Progenitor cell of endocrine pancreas (in vitro differentiated cells): ENCODE measurements at places on chromosomes 16 and 17.

- no peak for DNase-seq
- H3K27me3 ChIP-seq = peaks cover 1% of the 10 kb centered on the region
- H3K4me1 ChIP-seq = no peaks in the 10 kb centered on the region
- H3K36me3 ChIP-seq = peaks cover 6% of the 10 kb centered on the region
- no peak overlapping the region for H3K4me3 ChIP-seq
- no peak overlapping the region for H3K27ac ChIP-seq
These were observed 30.6 kb downstream of the PIPOX start for GRCh38 chr17:29073520-29073919.

- H3K27ac ChIP-seq = no peak overlapping the region
- H3K4me1 ChIP-seq = peaks cover 12% of the 10 kb centered on the region
- H3K27me3 ChIP-seq = no peaks in the 10 kb centered on the region
- H3K4me3 ChIP-seq = no peak overlapping the region
- H3K36me3 ChIP-seq = peaks cover 3% of the 10 kb centered on the region
- DNase-seq = no peak
These were observed 6.7 kb downstream of the SDR42E1 start for GRCh38 chr16:82004601-82005000.

GRCh38 chr17:18035704-18036103, 3.3 kb downstream of the ATPAF2 start:
- peaks cover 33% of the 10 kb centered on the region for H3K4me1 ChIP-seq
- no peak for DNase-seq
- H3K36me3 ChIP-seq = no peaks in the 10 kb centered on the region

- H3K4me3 ChIP-seq = no peak overlapping the region
- no peaks in the 10 kb centered on the region for H3K36me3 ChIP-seq
- DNase-seq = no peak
- H3K27me3 ChIP-seq = no peaks in the 10 kb centered on the region
- no peak overlapping the region for H3K27ac ChIP-seq
These were observed 467.8 kb downstream of the MAF start for GRCh38 chr16:79132701-79133100.

- no peak overlapping the region for H3K4me3 ChIP-seq
- peaks cover 31% of the 10 kb centered on the region for H3K27me3 ChIP-seq
- no peak for DNase-seq
- H3K36me3 ChIP-seq = no peaks in the 10 kb centered on the region
These were observed 34.6 kb downstream of the DCAKD start for GRCh38 chr17:45016823-45017222.

GRCh38 chr17:72416905-72417304, 296.1 kb downstream of the SOX9 start:
- H3K4me1 ChIP-seq = peaks cover 16% of the 10 kb centered on the region

DNA sequence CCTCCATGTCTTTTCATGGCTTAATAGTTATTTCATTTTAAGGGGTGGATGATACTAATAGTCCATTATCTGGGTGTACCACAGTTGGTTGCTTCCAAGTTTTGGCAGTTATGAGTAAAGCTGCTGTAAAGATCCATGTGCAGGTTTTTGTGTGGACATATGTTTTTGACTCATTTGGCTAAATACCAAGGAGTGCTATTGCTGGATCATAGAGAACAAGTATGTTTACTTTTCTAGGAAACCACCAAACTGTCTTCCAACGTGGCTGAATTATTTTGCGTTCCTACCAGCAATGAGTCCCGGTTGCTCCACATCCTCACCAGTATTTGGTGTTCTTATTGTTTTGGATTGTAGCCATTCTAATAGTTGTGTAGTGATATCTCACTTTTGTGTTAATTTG, 181.9 kb downstream of the SPECC1 start:
- no peak overlapping the region for H3K27ac ChIP-seq
- no peak for DNase-seq
- H3K4me1 ChIP-seq = peaks cover 23% of the 10 kb centered on the region
- no peak overlapping the region for H3K4me3 ChIP-seq

DNA sequence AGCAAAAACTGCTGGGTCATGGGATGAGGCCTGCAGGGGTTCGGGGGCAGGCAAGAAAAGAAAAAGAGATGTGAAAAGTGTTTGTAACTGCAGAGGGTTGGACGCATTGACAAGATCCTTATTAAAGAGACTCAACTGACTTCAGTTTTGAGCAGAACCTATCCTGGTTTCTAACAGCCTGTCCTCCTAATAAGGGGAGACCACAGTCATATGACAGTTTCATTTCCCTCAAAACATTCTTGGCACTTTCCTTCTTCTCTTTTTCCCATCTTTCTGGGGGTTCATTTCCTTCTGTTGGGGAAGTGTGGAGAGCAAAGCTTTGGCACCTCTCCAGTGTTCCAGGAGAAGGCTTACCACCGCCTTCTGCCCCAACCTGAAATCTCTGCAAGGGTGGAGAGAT, 118.5 kb downstream of the MAF start:
- H3K4me3 ChIP-seq = no peak overlapping the region
- DNase-seq = no peak
- peaks cover 16% of the 10 kb centered on the region for H3K27me3 ChIP-seq
- no peak overlapping the region for H3K27ac ChIP-seq
- no peaks in the 10 kb centered on the region for H3K36me3 ChIP-seq

GRCh38 chr16:55292491-55292890, 31.5 kb upstream of the IRX6 start:
- H3K4me1 ChIP-seq = peaks cover 8% of the 10 kb centered on the region
- H3K27ac ChIP-seq = no peak overlapping the region
- no peak for DNase-seq
- peaks cover 1% of the 10 kb centered on the region for H3K36me3 ChIP-seq

DNA sequence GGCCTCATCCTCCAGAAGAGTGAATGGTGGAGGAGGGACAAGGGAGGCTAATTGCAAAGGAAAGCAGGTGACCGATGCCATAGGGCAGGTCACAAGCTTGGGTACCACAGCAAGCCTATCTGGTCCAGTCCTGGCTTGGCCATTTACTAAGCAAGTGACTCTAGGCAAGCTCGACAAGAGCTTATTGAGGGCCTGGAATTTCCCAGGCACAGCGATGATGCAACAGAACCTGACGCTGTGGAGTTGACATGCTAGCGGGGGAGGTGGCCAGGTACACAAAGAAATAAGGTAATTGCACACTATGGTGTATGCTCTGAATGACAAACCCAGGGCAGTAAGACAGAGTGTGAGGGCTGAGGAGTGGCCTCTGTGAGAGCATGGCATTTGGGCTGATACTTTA, 98.5 kb downstream of the PGS1 start:
- H3K36me3 ChIP-seq = no peaks in the 10 kb centered on the region
- no peak overlapping the region for H3K4me3 ChIP-seq
- no peak for DNase-seq
- H3K27ac ChIP-seq = no peak overlapping the region

GRCh38 chr17:53133876-53134275, 688.9 kb upstream of the KIF2B start:
- H3K4me3 ChIP-seq = no peak overlapping the region
- no peak for DNase-seq
- peaks cover 21% of the 10 kb centered on the region for H3K4me1 ChIP-seq
- no peaks in the 10 kb centered on the region for H3K27me3 ChIP-seq
- H3K27ac ChIP-seq = no peak overlapping the region

DNA sequence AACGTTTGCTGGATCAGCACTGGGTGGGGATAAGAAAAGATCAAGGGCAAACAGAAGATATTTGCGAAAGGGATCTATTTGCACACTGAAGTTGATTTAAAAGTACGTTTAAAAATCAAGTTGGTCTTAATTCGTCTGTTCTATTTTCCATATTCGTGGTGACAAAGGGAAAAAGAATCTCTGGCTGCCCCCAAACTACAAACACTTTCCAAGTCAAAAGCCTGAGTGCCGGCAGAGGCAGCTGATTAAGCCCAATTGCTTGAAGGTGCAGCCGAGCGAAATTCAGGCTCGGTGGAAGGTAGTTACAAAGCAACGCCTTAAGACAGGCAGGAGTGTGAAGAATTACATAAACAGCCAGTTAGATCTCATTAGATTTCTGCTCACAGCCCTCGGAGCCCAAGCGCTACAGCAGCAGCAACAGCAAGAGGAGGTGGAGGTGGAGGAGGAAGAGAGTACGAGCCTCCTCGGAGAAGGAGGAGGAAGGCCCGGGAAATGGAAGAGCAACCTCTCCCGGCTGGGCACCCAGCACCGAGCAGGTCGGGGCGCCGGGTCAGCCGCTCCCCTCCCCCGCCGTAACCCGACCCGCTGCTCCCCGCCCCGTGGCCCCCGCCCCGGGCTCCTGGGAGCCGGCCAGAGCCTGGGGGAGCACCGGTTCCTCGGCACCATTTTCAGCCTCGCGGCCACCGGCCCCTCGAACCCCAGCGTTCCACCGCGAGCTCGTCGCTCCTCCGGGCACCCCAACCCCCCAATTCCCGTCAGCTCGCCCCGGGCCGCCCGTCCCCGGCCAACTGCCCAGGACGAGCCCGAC, 890 bp downstream of the TOB1 start:
- H3K27ac ChIP-seq = peak overlapping the region; percentile 99

DNA sequence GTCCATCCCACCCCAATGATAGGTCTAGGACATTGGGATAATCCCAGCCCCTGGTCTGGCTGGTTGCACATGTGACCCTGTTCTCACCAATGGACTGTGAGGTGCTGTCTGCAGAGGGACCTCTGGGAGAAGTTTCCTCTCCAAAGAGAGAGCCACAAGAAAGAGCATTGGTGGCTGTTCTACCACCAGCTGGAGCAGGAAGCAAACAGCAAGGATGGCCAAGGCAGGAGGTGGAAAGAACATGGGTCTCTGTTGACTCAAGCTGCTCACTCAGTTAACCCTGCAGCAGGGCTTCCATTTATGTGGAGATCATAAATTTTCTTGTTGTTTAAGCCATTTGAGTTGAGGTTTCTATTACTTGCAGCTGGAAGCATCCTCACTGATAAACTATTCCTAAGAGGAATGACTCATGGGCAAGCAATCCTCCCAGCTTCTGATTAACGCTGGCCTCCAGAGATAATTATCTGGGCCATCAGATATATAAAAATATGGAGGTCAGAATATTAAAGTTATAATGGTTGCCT, 52.6 kb downstream of the CYB5B start:
- H3K27ac ChIP-seq = peak overlapping the region; percentile 34
- H3K27me3 ChIP-seq = no peaks in the 10 kb centered on the region
- H3K4me1 ChIP-seq = peaks cover 7% of the 10 kb centered on the region
- H3K36me3 ChIP-seq = no peaks in the 10 kb centered on the region
- H3K4me3 ChIP-seq = no peak overlapping the region
- no peak for DNase-seq

DNA sequence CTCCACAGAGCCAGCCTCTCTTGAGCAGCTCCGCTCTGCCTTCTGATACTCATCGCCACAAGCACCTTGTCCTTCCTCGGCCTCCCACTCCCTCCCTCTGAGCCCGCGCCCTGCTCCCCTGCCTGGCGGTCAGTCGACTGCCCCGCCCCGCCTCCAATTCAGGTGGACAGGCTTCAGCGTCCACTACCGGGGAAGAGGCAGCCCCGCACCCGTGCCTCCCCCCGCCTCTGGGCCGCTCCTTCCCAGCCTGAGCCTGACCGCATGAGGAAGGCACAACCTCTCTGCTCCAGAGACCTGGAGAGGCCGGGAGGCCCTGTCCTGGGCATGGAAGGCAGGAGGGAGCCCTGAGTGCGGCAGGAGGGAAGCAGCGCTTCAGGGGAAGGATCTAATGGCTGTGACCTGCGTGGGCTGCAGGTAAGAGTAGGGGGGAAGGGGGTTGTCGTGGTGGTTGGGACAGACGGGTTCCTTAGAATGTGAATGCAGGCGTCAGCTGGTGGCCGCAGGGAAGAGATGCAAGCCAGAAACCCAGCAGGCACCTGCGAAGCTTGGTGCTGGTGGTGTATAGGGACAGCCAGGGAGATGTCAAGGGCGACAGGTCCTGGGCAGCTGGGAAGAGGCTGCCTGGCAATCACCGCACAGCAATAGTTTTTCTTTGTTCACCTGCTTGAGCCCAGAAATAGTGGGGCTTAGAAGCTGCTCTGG, 3.0 kb upstream of the SLC6A4 start:
- H3K4me3 ChIP-seq = peak overlapping the region; percentile 35
- no peaks in the 10 kb centered on the region for H3K36me3 ChIP-seq
- no peak overlapping the region for H3K27ac ChIP-seq
- H3K27me3 ChIP-seq = peaks cover 50% of the 10 kb centered on the region

- no peaks in the 10 kb centered on the region for H3K27me3 ChIP-seq
- peak; percentile 63 for DNase-seq
- H3K36me3 ChIP-seq = peaks cover 12% of the 10 kb centered on the region
- peaks cover 3% of the 10 kb centered on the region for H3K4me1 ChIP-seq
These were observed 5.2 kb downstream of the CISD3 start for GRCh38 chr17:38735161-38735997.

GRCh38 chr16:4500272-4500671, 24.1 kb downstream of the HMOX2 start:
- no peak for DNase-seq
- H3K36me3 ChIP-seq = no peaks in the 10 kb centered on the region
- H3K27ac ChIP-seq = peak overlapping the region; percentile 94
- H3K4me1 ChIP-seq = peaks cover 23% of the 10 kb centered on the region
- no peaks in the 10 kb centered on the region for H3K27me3 ChIP-seq

GRCh38 chr16:75506107-75506506, 10.9 kb upstream of the CHST6 start:
- peaks cover 3% of the 10 kb centered on the region for H3K4me1 ChIP-seq
- no peak overlapping the region for H3K4me3 ChIP-seq
- H3K36me3 ChIP-seq = no peaks in the 10 kb centered on the region
- DNase-seq = no peak

GRCh38 chr17:30239089-30239462, 3.6 kb upstream of the SLC6A4 start:
- no peak for DNase-seq
- H3K4me3 ChIP-seq = no peak overlapping the region
- H3K27me3 ChIP-seq = peaks cover 45% of the 10 kb centered on the region
- H3K4me1 ChIP-seq = peaks cover 15% of the 10 kb centered on the region
- no peaks in the 10 kb centered on the region for H3K36me3 ChIP-seq
- H3K27ac ChIP-seq = no peak overlapping the region

DNA sequence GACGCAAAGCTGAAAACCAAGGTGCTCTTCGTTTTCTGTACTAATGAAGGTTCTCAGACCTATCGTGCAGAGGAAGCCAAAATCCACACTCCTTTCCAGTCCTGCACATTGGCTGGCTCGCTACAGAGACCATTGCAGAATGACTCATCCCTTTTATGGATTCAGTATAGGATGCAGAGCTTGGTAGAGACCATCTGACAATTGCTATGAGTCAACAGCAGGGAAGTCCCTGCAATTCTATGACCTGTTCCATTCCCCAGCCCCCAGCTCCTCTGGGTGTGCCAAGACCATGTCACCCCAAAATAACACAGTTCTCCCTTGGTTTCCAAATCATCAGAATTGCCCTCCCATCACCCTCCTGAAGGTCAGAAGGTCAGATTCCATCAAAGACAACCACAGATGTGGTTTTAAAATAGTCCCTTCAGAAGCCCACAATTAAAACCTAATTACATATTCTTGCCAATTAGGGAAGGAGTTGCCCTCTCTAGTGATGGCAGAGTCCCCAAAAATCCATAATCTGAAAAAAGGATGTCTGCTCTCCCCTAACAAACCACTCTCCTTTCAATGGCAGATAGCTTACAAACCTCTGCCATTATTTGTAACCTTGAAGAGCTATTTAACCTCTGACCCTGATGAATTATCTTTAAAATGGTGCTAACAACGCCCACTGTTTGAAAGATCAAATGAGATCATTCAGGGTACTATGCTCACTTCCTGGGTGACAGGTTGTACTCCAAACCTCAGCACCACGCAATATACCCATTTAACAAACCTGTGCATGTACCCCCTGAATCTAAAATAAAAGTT, 108.2 kb upstream of the RBBP6 start:
- no peaks in the 10 kb centered on the region for H3K4me1 ChIP-seq
- peaks cover 5% of the 10 kb centered on the region for H3K27me3 ChIP-seq
- DNase-seq = no peak
- no peaks in the 10 kb centered on the region for H3K36me3 ChIP-seq

GRCh38 chr17:77458202-77459017, 317.6 kb downstream of the SEC14L1 start:
- no peaks in the 10 kb centered on the region for H3K27me3 ChIP-seq
- no peak overlapping the region for H3K4me3 ChIP-seq
- H3K4me1 ChIP-seq = peaks cover 38% of the 10 kb centered on the region
- H3K27ac ChIP-seq = peak overlapping the region; percentile 83
- DNase-seq = no peak
- H3K36me3 ChIP-seq = peaks cover 6% of the 10 kb centered on the region
